Activated CD4-positive, CD25-positive, alpha-beta regulatory T cell treated with anti-CD3 and anti-CD28 coated beads, Interleukin-2, amount 50 U/mL, for 16 hours (primary cell): ENCODE measurements at places on chromosomes 11 and 22.

DNA sequence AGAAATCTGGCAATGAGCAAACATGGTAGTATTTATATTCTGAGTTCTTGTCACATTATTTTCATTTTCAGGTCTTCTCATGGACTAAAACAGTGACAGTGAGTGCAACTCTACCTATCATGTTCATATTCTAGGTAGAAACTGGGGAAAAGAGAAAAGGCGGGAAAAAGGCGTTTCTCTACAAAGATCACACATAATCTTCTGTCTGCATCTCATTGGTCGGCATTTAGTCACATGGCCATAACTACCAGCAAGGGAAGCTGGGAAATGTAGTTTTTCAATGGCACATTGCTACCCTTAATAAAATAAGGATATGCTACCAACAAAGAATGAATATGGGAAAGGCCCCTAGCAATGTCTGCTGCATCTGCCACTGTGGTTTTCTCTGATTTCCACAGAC, 57.6 kb upstream of the B3GAT1 start:
- DNase-seq = no peak

DNA sequence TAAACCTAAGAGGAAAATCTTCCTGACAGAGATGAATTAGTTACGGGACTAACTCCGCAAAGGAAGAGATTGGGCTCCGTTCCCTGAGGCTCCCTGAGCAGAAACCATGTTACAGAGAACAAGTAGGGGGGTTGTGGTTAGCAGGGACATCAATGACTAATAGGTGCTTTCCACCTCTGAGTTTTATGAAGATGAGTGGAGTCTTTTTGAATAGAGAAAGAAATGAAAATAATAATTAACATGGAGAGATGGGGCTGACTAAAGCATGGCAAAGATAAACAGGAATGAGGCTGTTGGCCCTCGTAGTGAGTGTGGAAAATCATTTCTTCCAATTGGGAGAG, 47.5 kb upstream of the PICALM start:
- no peak for DNase-seq

- no peak for DNase-seq
These were observed 130.1 kb downstream of the TRPC6 start for GRCh38 chr11:101453682-101454081.

DNA sequence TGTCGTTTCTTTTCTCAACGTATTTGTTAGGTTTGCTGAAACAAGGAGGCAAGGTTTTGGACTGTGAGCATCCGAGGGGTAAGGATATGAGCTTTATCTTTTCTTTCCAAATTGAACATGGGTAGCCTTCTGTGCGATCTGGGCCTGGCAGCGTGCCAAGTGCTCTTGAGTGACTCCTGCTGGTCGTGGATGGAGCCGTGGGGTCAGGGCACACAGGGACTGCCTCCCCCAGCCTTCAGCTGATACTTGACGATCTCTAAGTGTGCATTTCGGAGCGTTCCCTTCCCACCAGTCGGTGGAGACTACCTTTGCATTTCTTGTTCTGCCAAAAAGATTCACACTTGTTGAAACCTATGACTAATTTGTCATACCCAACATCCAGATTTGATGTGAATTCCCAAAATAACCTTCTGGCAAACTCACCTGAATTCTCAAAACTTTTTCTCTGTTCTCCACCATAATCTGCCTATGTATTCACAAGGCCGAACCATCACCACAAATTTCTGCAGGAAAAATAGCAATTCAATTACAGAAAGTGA, 40.1 kb upstream of the CLMP start:
- DNase-seq = no peak

DNA sequence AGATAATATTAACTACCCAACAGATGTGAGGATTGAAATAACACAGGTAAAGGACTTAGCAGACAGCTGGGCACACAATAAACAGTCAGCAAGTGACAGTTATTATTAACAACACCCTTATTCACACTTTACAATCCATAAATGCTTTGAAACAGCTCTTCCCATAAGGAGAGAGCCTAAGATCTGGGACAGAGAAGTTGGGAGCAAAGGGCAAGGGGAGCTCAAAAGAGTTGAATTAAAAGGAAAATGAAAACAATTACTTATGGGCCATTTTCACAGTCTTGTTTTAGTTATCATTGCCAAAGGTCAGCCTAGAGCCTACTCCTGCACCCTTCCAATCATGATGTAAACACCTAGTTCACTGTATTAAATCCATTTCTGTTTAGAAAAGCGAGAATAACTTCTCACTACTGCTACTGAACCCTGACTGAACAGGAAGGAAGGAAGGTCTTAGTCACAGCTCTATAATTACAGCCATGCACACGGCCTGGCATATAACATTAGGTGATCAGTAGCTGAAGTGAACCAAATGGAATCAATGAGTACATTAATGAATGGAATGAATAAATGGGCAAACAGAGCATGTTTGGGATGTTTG, 111.3 kb downstream of the PLEKHA7 start:
- DNase-seq = no peak

GRCh38 chr22:43521716-43522115, 109.9 kb downstream of the MPPED1 start:
- no peak for DNase-seq

DNA sequence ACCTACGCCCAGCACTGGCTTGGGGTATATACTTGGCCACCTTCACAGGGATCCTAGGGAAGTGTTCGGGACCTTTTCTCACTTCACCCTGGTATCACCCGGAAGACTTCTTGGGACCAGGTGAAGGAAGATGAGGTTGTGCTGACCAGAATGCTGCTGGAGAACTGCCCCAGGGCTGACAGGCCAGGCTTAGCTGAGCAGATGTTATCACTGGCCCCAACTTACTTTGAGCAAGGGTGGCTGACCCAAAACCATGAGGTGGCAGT, 4.5 kb downstream of the FTH1 start:
- DNase-seq = no peak

DNA sequence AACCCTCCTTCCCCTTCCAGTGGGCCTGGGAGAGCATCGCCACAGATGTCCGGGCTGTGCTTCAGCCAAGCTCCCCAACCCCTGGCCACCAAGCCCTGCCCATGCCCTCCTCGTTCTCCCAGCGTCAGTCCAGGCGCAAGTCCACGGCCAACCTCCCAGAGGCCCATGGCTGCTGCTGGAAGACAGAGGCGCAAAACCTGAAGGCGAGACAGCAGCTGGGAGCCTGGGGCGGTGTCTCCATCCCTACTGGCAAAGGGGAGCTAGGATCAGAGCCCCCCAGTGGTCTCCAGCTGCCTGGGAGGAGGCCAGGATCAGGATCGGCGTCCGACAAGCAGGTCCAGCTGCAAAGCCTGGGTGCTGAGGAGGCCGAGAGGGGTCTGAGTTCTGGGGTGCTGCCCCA, 1.9 kb downstream of the TSGA10IP start:
- no peak for DNase-seq

- DNase-seq = no peak
These were observed 13.2 kb upstream of the FXYD2 start for GRCh38 chr11:117837791-117838190.

- no peak for DNase-seq
These were observed 85.3 kb upstream of the GAL start for GRCh38 chr11:68598816-68599653.

DNA sequence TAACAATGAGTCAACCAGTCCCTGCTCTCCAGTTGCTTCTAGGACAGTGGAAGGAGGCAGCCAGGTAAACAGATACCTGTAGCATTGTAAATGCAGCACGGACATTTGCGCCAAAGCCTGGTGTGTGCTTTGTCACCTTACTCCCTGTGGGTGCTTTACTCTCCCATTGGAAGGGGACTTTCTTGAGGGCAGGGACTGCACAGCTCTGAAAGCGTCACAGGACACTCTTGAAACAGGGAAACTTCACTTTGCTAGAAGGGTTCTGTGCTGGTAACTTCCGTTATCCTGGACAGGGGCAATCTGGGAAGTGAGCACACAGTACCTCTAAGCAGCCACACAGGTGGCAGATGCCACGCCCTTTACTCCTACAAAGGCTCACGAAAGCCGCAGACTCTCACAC, 99.8 kb downstream of the MYO18B start:
- no peak for DNase-seq

DNA sequence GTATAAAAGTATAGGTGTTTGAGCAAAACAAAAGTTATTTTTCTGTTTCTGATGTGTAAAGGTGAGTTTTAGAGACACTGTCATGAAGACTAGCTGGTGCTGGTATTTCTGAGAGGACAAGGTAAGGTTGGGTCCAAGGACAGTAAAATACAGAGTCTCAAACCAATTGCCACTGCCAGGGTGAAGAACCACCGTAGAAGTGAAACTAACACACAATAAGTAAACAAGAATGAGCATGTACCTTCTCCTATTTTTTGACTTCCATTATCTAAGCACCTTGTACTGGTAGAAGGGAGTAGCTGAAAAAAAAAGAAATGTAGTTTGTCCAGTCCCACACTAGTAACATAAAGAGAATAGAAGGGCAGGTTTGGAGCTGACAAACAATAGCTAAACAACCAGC, 117.3 kb downstream of the TTC28 start:
- no peak for DNase-seq

DNA sequence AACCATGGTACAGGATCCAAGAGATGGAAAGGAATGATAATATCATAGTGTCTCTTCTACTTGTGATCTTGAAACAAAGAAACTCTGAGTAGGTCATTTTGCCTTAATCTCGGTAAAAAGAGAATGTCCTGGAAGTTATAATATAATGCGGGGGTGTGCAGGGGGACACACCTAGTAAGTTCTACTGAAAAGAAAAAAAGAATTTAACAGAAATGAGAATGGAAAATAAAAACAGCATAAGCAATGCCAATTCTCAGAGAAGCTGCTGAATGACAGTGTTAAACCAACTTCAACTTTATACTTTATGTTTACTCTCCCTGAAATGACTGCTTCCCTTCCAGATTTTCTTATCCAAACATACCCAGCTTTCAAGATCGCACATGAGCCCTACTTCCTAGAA, 2.0 kb downstream of the HPS5 start:
- DNase-seq = no peak

- DNase-seq = no peak
These were observed 111.5 kb downstream of the ST3GAL4 start for GRCh38 chr11:126467046-126467370.

DNA sequence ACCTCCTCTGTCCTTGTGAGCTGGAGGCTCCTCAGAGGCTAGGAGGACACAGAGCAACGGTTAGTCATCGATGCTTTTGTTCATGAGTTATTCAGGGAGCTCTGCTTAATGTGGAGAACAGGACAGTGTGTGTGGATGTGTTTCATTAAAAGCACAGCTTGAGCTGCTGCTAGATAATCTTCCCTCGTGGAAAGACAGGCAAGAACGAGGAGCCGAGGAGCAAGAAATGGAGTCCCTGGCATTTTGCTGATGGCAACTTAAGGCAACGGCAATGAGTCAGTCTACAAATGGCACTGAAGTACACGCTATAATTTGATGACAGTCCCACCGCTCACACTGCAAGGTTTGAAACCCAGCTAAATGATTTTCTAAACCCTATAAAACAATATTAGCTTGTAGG, 106.2 kb downstream of the IGLL1 start:
- no peak for DNase-seq

DNA sequence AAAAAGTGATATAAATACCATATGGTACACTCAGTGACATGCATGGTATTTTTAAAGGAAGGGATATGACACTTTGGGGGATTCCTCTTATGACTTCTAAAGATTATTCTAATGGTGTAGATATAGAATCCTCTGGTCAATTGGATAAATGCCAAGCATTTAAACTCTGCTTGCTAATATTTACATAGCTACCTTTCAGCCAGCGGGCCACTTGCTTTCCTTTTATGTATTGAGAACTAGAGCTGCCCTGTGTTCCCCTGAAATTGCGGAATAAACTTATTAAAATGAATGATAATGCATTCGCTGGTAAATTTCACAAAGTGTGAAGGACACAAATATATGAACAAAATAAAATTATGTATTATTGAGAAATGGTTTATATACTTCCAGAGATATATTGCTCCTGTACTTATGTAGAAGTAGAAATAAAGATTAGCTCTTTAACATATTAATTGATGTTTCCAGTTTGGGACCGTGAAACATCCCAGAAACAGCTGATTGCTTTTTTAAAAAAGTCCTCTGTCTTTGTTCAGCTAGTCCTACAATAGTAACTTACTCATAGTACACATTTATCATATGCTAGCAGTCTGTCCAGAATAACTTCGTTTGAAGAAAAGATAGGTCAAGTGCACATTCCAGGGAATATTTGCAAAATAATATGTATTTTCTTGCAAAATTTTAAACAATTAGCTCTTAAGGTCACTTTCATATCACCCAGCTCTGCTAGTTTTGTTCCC, 40.1 kb upstream of the CARD18 start:
- DNase-seq = no peak

DNA sequence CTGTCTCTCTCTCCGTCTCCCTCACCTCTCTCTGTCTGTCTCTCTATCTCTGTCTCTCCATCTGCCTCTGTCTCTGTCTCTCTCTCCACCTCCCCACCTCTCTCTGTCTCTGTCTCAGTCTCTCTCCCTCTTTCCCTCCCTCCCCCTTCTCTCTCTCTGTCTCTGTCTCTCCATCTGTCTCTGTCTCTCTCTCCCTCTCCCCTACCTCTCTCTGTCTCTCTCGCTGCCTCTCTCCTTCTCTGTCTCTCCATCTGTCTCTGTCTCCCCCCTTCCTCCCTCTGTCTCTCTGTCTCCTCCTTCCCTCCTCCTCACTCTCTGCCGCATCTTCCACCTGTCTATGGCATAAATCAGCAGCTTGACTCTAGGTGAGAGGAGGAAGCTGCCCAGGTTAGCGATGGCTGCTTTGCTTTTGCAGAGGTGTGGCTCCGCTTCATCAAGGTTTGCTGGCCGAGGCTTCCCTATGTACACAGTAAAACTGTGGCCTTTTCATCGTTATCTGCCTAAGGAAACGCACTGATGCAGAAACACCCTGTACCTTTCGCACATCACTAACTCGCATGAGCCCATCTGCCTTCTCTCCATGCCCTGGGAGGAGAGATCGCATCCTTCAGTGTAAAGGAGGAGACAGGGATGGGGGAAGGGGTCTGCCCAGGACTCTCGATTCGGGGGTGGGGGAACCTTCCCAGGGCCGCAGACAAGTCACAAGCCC, 44.5 kb downstream of the ANO1 start:
- no peak for DNase-seq

GRCh38 chr11:86403458-86403857, 28.8 kb downstream of the CCDC81 start:
- no peak for DNase-seq

DNA sequence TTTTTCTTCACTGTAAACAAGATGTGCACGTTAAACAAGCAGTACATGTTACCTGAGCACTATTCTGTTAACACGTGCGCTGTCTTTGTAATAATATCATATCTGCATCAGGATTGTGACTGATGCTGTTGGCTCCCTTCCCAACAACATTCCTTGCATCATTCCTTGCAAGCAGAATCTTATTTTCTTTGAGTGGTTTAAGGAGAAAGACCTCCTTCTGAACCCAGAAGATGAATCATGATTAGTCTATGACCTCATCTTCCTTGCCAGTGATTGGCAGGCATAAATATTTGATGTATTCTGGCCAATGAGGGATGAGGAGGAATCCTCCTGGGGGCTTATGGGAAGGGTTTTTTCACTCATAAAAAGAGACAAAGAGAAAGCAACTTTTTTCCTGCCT, 46.2 kb downstream of the C11orf71 start:
- DNase-seq = no peak

DNA sequence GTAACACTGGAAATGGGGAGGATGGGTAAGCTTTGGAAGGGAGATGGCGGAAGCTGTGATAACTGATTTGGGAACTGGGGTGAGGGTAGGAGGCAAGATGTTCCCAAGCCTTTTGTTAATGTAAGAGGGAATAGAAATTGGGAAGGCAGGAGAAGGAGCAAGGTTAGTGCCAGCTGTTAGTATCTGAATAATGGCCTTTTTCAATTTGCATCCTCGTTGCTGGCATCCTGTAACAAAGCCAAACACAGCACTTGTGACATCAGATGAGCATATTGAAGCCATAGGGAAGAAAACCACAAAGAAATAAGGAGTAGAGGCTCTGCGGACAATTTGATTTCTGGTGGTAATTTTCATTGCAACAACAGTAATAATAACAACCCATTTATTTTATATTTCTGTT, 70.9 kb upstream of the CLMP start:
- no peak for DNase-seq
